ENCODE measurements at places on chromosomes 13 and 19.

- no peak for DNase-seq
Measured at GRCh38 chr13:31967155-31967554, 64.4 kb upstream of the FRY start.

GRCh38 chr13:66068683-66069082 lies 1161.5 kb downstream of the PCDH9 start:
- no peak for DNase-seq

DNA sequence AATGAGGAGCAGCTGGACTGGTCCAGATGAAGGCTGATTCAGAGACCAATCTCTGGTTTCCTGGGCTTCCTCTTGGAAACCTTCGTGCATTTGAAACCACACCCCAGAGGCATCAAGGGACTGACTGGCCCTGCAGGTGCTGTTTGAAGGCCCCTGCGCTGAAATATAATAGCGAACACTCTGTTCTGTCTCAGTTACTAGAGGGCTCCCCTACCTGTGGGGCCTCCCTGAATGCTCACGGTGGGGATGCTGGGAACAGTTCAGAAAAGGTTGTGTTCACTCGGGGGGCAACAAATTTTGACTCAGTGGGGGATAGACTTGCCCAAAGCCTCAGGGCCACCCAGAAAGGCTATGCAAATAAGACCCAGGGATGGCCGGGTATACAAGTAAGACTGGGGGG lies 6.4 kb downstream of the CCDC8 start:
- DNase-seq = no peak

GRCh38 chr13:85662186-85662585 lies 137.0 kb downstream of the SLITRK6 start:
- no peak for DNase-seq

DNA sequence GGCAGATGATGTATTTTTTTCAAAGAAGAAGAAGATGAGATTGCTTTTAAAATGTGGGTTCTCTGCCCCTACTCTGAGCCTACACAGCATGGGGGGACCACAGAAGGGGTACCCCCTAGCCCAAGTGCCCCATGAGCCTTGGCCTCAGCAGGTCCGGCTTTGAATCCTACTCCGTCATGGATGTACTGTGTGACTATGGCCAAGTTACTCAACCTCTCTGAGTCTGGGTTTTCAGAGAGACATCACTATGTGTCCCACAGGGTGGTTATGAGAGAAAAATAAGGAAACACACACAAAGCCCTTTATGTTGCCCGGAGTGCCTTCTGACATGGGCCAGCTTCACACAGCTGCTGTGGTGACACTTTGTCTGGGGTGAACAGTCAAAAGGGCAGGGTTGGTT lies 92.0 kb downstream of the KCTD15 start:
- DNase-seq = no peak

DNA sequence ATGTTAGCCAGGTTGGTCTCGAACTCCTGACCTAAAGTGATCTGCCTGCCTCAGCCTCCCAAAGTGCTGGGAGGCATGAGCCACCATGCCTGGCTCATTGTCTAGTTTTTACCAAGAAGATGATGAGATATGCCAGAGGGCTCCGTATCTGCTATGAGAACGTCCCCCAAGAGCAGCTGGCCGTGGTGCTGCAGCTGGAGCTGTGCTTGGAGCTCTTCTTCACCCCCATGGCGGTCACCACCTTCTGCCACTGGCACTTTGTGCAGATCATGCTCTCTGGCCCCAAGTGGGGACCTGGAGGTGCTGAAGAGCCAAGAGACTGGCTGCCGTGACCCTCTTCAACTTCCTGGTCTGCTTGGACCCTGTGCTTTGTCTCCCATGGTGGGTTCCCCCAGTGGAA lies 36.8 kb downstream of the GPR42 start:
- DNase-seq = no peak

DNA sequence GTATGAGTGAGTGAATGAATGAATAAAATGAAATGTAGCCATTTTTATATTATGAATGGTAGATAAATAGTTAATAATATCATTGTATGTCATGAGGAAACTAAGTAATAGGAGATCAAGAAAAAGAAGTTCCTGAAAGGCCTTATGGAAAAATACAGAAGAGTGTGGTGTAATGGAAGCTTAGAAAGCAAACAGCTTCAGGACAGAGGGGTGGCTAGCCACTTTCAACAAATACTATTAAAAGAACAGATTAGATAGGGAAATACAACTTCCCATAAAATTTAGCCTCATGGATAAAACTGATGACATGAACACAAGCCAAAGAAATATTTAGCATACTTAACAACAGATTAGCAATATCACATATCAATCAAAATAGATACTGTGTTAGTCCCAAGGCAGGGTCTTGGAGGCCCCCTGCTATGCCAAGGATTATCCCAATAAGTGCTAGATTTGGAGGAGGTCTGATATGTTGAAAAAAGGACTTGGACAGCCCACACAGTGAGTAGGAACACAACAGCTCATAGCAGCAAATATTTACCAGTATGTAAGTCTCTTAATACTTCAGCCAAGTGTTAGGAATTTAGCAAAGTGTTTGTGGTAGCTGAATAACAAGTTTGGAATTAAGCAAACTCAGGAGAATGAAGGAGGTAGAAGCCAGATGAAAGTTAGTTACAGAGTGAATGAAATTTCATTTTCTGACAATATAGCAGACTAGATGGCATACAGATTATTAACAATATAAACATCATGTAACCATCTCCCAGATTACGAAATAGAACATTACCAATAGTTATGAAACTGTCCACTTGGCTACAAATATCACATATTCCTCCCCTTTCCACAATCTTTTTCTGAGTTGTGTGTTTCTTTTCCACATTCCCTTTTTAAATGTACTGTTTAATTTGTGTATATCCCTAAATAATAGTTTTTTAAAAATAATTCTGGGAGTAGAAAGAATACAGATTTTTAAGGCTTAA lies 1632.0 kb downstream of the PCDH9 start:
- no peak for DNase-seq

DNA sequence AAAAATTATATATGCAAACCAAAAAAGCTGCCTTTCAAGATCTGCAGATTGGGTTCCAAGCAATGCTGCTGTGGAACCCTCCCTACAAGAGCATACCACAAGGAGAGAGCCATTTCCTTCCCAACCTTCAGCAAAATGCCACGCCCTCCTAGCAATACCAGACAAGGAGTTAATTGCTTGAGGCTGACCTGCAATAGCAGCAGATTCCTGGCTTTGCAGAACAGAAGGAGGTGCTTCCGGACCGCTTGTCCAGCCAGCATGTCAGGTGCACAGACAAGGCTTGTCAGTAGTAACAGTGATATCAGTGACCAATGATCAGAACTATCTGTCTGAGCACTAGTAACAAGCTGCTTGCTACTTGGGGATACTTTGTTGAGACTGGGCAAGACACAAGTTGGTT lies 301.6 kb downstream of the FGF14 start:
- no peak for DNase-seq

DNA sequence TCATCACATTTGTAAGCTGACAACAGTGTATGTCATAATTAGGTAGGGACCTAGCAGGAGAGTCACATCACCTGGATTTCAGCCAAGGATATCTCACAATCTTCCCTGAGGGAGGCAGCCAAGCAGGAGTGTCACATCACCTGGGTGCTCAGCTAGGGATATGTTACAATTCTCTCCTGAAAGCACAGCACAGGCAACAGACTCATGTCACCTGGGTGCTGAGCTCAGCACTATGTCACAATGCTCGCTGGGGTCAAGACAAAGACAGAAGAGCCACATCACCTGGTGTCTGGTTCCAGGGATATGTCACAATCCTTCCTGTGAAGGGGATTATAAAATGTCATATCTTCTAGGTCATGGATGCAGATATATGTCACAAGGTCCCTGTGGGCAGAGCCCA lies 123.7 kb downstream of the ZNF675 start:
- no peak for DNase-seq

GRCh38 chr13:27353166-27353583 lies 71.2 kb upstream of the GTF3A start:
- no peak for DNase-seq

- no peak for DNase-seq
Measured at GRCh38 chr13:98791611-98792010, 39.1 kb upstream of the SLC15A1 start.

DNA sequence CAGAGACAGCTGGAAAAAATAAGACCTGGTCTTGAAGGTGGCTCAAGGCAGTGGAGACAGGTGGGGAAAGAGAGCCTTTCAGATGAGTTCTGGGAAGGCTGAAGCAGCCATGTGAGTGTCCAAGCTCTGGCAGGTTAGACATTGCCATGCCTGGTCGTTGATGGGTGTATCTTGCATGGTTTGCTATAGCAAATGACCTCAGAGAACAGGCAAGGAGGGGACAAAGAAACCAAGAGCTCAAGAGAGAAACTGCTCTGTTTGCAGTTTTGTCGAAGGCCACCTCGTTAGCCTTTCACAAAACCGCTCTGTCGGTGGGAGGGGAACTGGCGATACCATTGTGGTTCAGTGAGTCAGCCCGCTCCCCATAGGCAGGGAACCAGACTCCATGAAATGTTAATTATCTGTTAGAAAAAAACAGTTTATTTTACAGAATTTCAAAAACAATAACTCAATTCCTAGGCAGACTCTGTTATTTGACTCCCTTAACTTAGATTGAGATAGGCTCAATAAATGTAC lies 82.8 kb upstream of the ARGLU1 start:
- DNase-seq = no peak

GRCh38 chr13:107203146-107203847 lies 635.4 kb upstream of the ARGLU1 start:
- DNase-seq = no peak

GRCh38 chr13:107882708-107883560 lies 332.4 kb downstream of the LIG4 start:
- no peak for DNase-seq

DNA sequence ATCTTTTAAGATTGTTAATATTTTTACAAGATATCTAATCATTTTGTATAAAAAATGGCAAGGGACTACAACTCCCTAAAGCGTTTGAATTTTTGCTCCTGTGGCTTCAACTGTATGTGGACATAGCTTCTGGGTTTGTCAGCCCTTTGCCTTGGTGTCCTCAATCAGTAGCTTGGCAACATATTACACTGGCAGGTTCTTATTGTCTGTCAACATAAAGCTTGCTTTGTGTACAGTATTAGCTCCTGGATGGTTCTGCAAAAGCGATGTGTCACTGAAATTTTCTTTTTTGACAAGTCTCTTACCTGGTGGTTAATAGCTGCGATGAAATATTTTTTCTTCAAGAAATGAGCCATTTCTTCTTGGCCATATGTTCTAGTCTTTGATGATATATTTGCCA lies 190.0 kb downstream of the HS6ST3 start:
- no peak for DNase-seq

DNA sequence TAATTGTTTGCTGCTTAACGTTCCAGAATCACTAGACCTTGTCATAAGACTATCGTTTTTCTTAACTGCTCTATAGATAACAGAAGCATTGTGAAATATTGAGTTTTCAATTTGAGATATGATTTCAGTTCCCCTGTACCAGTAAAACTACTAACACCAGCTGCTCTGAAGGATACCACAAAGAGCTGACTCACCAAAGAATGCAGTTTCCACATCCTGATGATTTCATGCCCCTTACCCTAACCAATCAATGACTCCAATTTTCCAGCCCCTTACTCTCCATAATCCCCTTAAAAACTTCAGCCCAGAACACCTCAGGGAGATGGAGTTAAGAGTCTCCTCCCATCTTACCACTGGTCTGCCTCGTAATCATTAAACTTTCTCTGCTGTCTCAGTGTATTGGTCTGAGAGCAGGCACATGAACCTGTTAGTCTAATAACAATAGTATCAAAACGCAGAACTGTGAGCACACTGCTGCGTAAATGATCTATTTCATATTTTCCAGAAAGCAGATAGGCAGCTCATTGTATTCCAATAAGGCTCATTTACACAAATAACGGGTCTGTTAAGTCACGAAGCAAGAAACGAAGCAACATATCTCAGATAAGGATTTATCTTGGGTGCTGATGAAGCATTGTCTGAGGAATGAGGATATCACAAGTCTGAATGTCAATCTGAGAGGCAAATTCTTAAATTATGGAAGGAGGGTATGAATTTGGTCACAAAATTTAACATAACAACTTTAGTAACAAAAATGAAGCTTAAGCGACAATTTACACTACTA lies 14.1 kb upstream of the CCNA1 start:
- DNase-seq = no peak

GRCh38 chr13:31945202-31945961 lies 86.2 kb upstream of the FRY start:
- DNase-seq = no peak

GRCh38 chr13:32107973-32108372 lies 76.4 kb downstream of the FRY start:
- DNase-seq = no peak

DNA sequence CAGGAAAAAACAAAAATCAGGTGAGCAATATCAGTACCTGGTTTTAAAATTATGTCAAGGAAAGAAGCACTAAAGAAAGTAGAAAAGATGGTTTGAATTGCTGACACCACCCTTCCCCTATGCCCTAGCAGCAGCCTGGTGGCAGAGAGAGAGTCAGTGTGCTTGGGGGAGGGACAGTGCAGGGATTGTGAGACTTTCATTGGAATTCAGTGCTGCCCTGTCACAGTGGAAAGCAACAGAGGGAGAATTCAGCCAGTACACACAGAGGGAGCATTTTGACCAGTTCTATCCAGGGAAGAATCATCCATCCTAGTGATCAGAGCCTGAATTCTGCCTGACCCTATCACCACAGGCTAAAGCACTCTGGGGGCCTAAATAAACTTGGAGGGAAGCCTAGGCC lies 222.4 kb upstream of the PCDH17 start:
- DNase-seq = no peak

GRCh38 chr13:102187313-102187712 lies 214.5 kb downstream of the FGF14 start:
- DNase-seq = no peak

- DNase-seq = no peak
Measured at GRCh38 chr19:19211499-19212420, at the start of gene NCAN. Gene NCAN (plus strand): TSS chr19:19211958. CDS start chr19:19216954, 4,996 bp downstream.

GRCh38 chr19:1154731-1155351 lies 19.2 kb downstream of the SBNO2 start:
- DNase-seq = no peak

DNA sequence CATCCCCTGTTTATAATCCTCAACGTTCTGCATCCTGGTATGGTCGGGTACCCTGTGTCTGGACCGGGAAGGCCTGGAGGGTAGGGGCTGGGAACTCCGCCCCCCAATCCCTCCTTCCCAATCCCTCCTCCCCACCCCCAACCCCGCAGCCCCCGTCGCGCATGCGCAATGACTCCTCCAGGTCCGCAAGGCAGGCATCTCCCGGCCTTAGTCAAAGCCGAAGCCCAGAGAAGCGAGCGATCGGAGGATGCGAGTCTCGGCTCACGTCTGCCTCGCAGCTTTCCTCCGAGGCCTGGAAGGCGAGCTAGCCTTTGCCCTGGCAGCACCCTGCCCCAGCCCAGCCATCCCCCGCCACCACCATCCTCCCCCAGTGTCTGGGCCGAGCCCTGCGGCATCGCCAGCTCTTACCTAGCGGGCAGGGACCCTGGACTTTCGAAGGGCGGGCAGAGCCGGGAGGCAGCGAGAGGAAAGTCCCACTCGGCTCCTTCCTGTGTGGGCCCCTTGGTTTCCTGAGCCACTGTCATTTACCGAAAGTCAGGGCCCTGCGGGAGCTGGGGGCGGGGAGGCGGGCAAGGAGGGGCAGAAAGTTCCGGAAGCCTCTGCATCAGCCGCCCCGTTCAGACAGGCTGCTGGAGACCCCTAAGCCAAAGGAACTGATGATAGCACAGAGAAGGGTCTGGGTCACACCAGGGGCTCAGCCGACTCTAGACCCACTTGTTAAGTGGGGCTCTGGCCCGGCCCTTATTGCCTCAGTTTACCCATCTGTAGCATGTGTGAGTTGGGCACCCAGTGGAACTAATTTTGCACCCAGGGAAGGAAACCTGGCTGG lies at the start of gene JAK3:
Gene JAK3 (minus strand): TSS at position 445 of the 829 bp plus-strand sequence. CDS start 3,565 bp downstream, outside the sequence.
- DNase-seq = peak; percentile 65

All from stimulated activated CD8-positive, alpha-beta memory T cell treated with anti-CD3 and anti-CD28 coated beads, Interleukin-4, amount 100 ng/mL, for 1 hour (primary cell).